ENCODE measurements at places on chromosomes 7 and 10. TPM values are rescaled to one million over a fixed set of nuclear protein-coding genes. Genes with fewer than 3 reads are reported as not detected.
A peak's percentile ranks its signal among the peaks of the same experiment; 100 is the strongest.

GRCh38 chr10:86958901-86959736 lies 720 bp downstream of the SNCG start:
- peak; percentile 61 for DNase-seq

GRCh38 chr7:55537458-55537990 lies 34.8 kb downstream of the VOPP1 start:
- no peak for DNase-seq

GRCh38 chr10:131744346-131744745 lies 156.5 kb upstream of the PPP2R2D start:
- DNase-seq: no peak

DNA sequence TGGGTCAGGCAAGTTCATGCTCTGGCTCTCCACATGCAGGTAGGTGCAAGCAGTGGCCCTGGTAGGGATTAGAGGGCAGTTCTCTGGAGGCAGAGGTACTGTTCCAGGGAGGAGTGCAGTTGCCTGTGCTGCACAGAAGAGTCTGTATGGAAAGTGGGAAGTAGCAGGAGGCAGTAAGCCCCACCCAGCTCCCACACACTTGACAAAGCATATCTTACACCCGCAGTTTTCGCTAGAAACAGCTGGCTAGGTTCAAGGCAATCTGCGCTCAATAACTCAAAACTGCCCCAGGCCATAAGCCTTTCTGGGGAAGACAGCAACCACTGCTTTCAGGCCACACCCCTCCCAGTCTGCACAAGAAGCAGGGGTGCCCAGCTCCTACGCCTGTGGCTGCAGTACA lies 33.1 kb upstream of the ARMC3 start:
- DNase-seq: no peak

GRCh38 chr7:102395592-102395872 lies 631 bp upstream of the PRKRIP1 start:
- DNase-seq: no peak

DNA sequence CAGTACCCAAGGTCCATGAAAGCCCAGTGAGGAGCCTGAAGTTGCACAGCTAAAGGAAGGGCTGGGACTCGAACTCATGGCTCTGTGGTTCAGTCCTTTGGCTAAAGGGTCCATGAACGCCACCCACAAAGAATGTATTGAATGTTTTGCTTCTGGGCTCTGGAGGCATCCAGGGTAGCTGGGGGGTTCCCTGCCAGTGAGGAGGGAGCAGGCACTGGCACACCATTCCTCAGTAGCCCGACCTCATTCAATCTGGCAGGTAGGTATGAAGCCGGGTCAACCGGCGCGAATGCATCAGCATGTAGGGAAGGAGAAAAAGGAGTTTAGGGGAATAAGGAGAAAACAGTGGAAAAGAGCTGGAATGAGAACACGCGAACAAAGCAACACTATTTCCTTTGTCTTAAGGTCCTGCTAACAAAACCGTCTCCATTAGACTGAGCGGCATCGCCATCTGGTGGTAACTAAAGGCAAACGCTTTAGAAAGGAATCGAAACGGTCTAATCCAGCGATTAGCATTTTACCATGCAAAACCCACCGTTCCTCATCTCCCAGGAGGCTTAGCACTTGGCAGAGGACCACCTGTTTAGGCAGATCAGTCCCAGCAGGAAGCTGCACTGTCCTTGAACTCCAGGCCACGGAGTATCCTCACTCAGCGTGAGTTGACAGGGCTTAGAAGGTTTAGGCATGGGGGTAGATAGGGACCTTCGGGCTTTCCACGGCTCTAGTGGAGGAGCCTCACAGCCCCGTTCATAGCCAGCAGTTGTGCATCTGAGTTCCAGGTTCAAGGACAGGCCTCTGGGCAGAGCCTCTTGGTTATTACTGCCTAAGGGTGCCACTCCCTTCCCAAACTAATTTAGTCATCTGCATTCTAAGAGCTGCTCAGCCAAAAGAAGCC lies 122.8 kb downstream of the UBE2H start:
- peak; percentile 72 for DNase-seq

DNA sequence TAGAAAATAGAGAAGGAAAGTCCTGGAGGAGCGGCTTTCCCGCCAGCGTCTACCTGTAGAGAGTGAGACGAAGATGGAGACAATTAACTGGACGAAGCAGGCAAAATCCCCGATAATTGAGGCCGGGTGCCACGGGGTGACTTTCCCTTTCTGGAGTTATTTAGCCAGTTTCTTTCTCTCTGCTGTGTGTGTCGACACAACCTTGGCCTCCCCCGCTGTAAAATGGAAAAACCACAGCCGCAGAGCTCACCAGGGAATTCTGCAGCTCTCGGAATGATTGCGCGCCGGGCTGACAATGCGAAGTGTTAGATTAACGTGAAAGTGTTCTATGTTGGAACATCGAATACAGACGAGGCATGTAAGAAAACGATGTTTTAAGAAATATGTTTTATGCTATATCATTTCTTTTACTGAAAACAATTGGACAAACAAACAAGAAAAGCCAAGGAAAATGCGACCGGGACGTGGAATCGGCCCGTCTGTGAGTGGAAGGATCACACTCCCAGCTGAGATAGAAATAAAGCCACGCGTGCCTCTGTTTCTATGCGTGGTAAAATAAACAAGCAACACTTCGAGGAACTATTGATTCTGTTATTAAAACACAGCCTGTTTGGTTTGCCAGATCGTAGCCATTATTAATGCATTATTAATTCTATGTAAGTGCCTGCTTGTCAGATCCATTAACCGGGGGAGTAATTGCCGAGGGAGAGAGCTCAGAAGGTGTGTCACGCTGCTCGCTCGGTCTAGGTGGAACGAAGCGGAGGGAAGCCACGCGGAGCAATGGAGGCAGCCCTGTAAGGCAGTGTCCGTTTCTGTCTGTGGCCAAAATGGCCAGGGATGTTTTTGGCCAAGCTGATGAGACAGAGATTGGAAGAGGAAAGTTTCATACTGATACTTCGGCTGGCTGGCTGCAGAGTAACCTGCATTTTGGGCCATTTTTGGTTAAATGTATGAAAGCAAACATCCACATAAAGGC lies 129.4 kb downstream of the DNAJB6 start:
- no peak for DNase-seq

GRCh38 chr7:66739477-66739876 lies 1.1 kb upstream of the RABGEF1 start:
- no peak for DNase-seq

- no peak for DNase-seq
These were observed 645.9 kb downstream of the ARL4A start for GRCh38 chr7:13333371-13333770.

GRCh38 chr7:82594665-82595064 lies 151.1 kb upstream of the CACNA2D1 start:
- DNase-seq: no peak

GRCh38 chr7:77348371-77348813 lies 67.8 kb downstream of the GSAP start:
- peak; percentile 93 for DNase-seq

- no peak for DNase-seq
These were observed 7.5 kb upstream of the FAM171A1 start for GRCh38 chr10:15378569-15378968.

The ASIC3 gene
- total RNA-seq: 5.9 TPM

The RBP3 gene
- not detected for total RNA-seq

The TMEM196 gene
- not detected for total RNA-seq

Data from astrocyte (in vitro differentiated cells and primary cell).